ENCODE measurements at places on chromosomes 4 and X.

GRCh38 chr4:24278693-24279092 lies 305.7 kb downstream of the DHX15 start:
- DNase-seq, result no peak

- DNase-seq, result no peak
Measured at GRCh38 chr4:2827071-2827873, 16.4 kb upstream of the ADD1 start.

- no peak for DNase-seq
Measured at GRCh38 chr4:27635936-27636913, 775.6 kb downstream of the STIM2 start.

- DNase-seq, result no peak
Measured at GRCh38 chr4:3449047-3449573, 7.3 kb downstream of the HGFAC start.

GRCh38 chr4:17763416-17763815 lies 18.0 kb downstream of the FAM184B start:
- DNase-seq, result no peak

GRCh38 chr4:2462992-2463762 lies 5.7 kb upstream of the RNF4 start:
- no peak for DNase-seq

GRCh38 chr4:163967710-163968109 lies 473.2 kb downstream of the TMA16 start:
- DNase-seq, result no peak

- DNase-seq, result no peak
Measured at GRCh38 chr4:100019821-100020220, 69.7 kb upstream of the H2AZ1 start.
